GOT3 (cell line): ENCODE measurements at places on chromosomes 12 and 14.

DNA sequence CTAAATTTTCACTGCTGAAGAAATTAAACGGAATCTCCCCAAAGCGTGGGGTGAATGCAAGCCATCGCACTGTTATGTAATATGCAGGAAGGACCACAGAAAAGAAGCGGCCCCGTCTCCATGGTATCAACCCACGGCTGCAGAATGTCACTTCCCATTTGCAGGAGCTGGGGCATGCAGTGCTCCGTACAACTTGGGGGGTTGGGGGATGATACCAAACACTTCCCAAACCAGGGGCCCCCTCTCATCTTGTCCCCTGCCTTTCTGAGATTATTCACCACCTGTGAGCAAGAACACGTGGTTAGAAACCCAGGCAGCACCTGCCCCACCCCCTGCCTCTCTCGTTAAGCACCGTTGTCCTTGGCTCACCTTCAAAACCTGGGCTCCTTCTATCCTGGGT lies 505.1 kb upstream of the TMEM132C start:
- DNase-seq, result no peak

GRCh38 chr12:110171636-110172035 lies 47.5 kb downstream of the IFT81 start:
- DNase-seq, result no peak

GRCh38 chr12:115609347-115609746 lies 668.1 kb downstream of the MED13L start:
- DNase-seq, result no peak

GRCh38 chr12:92729773-92730305 lies 27.1 kb downstream of the PLEKHG7 start:
- DNase-seq, result no peak

- DNase-seq, result no peak
Observed at GRCh38 chr14:78524196-78524595, 354.0 kb downstream of the NRXN3 start.

DNA sequence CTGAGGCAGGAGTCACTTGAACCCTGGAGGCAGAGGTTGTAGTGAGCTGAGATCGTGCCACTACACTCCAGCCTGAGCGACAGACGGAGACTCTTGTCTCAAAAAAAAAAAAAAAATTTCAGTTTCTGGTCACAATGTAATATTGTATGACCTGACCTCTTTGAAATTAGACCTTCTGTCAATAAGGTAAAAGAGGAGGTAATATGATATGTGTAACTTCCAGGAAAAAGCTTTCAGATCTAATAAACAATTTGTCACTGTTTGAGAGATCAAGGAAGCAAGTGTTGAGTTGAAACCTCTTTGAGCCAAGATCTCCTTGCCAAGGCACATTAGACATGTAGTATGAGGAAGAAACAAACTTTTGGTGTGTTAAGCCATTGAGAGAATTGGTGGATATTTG lies 101.7 kb upstream of the ATF7IP start:
- DNase-seq, result no peak

DNA sequence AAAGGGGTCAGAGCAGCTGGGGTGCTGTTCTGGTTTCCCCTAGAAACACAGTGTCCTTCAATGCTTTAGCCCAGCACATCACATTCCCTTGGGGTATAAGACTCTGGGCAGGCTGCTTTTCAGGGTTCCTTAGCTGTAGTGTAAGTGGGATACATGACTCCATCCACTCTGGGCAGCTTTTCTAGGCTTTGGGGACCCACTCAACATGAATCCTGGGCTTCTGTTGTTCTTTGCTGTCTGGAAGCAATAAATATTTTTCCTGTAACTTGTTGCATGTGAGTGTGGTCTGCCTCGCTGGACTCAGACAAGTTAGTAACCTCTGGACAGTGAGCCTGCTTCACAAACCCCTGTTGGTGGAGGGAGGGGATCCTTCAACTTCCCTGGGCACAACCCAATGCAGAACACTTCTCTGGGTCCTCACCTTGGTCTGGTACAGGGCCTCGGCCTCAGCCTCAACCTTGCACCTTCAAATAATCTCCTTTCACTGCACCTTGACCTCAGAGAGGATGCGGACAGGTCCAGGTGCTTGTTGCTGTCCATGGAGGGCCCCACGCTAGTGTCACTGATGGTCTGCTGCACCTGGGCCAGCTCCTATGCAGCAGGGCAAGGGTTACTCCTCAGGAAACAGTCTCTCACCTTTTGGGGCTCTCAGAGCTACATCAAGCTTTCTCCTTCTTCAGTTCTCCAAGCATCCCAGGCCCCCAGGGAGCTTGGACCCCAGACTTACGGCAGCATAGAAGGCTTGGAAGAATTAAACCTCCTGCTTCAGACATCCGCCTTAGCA lies 13.5 kb upstream of the KRT73 start:
- no peak for DNase-seq

DNA sequence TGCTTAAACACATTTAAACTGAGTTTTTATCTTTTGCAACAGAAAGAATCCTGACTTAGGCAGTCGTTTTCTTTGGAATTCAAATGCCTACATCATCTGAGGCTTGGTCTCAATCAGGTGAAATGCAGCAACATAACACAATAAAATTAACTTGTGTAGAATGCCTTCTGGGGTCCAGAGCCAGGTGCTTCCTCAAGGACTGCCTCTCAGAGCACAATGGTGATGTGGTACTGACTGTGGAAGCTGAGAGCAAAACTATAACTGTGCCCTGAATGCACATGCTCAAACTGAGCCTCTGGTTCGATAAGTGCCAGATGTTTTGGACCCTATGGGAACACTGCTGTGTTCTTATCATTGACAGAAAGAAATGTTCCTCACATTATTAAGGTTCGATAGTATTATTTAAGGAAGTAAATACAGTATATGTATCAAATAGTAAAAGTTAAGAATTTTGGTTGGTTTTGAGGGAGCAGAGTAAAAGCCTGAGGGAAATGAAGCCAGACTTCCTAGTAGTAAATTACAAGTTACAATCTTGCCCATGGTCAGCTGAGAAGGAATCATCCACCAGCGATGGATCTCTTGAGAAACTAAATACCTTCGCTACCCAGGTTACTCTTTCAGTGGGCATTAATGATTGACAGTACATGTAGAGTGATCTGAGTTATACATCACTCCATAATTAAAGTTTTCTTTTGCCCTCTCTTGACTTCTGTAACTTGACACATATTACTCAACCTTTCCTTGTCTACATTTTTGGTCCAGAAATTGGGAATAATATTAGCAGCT lies 122.9 kb upstream of the ATP2B1 start:
- DNase-seq, result no peak
